ENCODE measurements at places on chromosomes 12 and 14.
A peak's percentile ranks its signal among the peaks of the same experiment; 100 is the strongest.

GRCh38 chr14:71143381-71144290 lies 236.4 kb downstream of the PCNX1 start:
- peak; percentile 68 for DNase-seq

DNA sequence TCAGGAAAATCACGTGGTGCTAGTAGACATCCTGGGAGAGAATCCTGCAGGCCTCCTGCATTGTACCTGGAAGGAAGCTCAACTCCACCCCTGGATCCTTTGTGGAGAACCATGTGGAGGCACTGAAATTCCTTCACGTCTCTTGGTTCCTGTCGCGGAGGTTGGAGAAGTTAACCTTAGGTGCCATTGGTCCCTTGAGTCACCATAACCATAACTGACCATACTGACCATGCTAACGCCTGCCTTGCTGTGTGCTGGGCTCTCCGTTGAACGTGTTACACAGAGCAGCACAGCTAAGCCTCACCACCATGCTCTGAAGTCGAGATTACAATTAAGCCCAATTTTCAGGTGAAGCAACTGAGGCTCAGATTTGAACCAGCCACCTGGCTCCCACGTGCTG lies 18.6 kb downstream of the C14orf132 start:
- DNase-seq, result no peak

- DNase-seq, result peak; percentile 8
Measured at GRCh38 chr14:97218691-97219430, 421.7 kb downstream of the VRK1 start.

GRCh38 chr12:67477681-67478265 lies 170.8 kb upstream of the DYRK2 start:
- no peak for DNase-seq

DNA sequence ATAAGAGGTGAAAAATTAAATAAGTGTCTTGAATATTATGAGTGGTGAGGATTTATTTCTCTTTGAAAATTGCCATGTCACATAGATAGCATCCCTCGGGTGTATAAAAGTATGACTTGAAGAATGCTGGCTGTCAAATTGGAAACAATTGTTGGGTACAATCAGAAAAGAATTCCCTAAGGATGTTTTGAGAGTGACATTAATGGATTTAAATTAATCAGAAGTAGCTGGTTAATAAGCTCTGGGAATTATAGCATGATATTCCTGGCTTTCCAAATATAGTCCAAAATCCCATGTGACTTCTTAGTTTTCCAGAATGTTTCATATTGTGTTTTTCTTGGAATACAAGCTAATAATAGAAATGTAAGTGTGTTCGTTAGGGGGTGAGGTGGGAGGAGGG lies 196.5 kb downstream of the ANO4 start:
- DNase-seq, result no peak

- DNase-seq, result no peak
Measured at GRCh38 chr14:33675415-33676130, 275.3 kb downstream of the EGLN3 start.

GRCh38 chr12:25997201-25997963 lies 38.9 kb downstream of the RASSF8 start:
- no peak for DNase-seq

- no peak for DNase-seq
Measured at GRCh38 chr12:23533265-23533664, 416.2 kb downstream of the SOX5 start.

- no peak for DNase-seq
Measured at GRCh38 chr14:36520601-36521525, 831 bp upstream of the NKX2-1 start.

GRCh38 chr14:58963873-58964597 lies 224.4 kb upstream of the DAAM1 start:
- DNase-seq, result no peak

- DNase-seq, result peak; percentile 51
Measured at GRCh38 chr12:49092086-49092815, 2.4 kb downstream of the DHH start.

- DNase-seq, result no peak
Measured at GRCh38 chr12:100229036-100229635, 28.5 kb downstream of the ACTR6 start.

- DNase-seq, result no peak
Measured at GRCh38 chr12:126506426-126507182, 1441.4 kb downstream of the AACS start.

DNA sequence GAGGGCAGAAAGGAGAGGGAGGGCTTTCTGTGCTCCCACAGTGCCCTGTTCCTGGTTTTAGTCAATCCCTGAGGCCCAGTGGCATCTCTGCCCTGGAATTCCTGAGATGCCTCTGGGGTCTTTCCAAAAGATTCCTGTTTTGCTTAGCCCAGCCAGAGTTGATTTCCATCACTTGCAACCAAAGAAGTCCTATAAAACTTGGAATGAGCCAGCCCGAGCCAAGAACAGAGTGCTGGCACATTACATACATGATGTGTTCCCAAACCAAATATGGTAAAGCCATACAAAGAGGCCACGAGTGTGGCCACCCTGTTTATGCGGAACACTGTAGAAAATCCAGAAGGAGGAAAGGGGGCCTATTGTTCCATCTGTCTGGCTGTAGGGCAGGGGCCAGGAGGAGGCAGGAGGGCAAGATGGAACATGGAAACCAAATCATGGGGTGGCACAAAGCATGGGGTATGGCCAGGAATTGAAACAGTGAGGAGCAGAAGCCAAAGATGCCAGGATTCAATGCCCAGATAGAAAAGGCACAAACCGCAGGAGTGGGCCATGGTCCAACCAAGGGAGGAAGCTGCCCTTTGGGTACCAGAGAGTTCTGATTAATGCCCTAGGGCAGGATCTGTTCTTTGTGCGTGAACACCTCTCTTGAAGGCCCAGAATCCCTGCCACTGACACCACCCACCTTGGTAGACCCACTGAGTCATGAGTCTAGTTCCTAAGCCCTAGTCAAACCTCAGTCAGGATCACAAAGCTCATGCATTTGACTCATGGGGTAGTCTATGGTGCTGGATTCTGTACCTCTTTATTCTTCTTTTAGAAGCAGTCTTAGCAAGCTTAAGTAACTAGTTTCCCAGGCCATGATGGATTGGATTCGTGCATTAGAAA lies 75.2 kb downstream of the LRRC74A start:
- no peak for DNase-seq

DNA sequence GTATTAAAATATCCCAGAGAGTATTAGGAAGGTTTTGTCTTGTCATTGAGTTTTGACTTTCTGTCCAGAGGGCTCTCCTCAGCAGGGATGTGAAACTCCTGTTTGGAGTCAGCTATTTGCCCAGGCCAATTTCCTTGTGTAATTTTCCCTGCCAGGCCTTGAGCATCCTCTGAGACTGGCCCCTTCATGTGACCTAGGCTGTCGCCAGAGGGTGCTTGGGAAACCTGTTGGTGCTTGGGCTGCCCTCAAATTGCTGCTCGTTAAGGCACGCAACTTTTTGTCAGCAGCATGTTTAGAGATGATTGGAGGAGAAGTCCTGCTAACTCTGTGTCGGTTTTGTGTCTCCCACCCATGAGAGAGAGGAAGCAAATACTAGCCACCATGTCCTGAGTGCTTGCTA lies 39.1 kb downstream of the IQSEC3 start:
- DNase-seq, result no peak

DNA sequence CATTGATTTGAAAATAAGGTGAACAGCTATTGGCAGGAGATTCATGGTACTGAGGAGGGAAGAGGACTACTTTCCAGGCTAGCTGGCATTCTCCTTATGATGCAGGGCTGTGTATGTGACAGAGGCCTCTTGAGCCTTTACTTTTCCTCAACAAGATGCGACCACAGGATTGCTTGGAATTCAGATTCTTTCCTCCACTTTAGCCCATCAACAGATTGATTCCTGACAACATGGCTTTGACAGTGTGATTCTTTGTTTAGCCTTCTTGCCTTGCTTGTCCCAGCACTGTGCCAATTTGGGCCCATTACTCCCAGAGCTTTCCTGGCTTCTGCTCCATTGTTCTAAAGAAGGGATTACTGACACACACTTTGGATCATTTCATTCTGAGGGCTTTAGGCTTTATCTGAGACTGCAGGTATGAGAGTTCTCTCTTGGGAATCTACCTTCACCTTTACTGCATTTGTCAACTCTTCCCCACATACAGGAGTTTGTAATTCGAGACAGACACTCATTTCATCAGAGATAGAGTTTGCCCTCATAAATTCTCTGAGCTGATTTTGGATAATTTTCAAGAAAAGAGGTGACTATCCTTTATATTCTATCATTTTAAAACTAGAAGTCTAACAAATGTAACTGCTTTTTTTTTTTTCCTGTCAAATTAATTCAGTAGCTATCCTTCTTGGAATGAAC lies 206.4 kb upstream of the GZMB start:
- DNase-seq, result no peak

GRCh38 chr14:98754343-98755020 lies 517.5 kb downstream of the BCL11B start:
- DNase-seq, result no peak

GRCh38 chr12:14911131-14911530 lies 25.5 kb upstream of the MGP start:
- no peak for DNase-seq

DNA sequence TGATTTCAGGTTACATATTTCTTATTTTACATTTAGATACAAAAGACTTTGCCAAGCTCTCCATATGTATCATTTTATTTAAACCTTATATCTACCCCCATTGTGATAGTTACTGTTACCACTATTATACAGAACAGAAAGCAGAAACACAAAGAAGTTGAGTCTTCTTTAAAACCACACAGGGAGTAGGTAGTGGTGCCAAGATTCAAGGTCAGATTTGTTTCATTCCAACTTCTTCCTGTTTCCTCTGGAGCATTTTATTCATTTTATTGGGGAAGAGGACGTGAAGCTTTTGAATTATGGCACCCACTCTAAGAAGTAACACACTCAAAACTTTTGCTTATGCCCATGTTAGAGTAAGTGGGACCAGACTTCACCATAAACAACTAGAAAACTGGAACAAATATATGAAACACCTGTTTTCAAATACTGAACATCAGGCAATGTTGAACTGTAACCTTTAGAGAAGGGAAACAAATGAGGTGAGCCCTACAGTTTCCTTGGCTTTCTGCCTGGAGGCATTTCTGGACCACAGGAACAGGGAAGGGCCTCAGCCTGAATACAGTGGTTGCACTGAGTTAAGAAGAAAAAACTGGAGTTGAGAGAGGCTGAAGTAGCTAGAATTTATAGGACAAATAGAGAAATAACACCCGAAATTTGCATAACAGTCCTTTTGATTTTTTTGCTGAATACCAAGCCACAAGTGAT lies 160.4 kb upstream of the SSTR1 start:
- no peak for DNase-seq

GRCh38 chr12:124675881-124676713 lies 108.7 kb upstream of the NCOR2 start:
- no peak for DNase-seq

DNA sequence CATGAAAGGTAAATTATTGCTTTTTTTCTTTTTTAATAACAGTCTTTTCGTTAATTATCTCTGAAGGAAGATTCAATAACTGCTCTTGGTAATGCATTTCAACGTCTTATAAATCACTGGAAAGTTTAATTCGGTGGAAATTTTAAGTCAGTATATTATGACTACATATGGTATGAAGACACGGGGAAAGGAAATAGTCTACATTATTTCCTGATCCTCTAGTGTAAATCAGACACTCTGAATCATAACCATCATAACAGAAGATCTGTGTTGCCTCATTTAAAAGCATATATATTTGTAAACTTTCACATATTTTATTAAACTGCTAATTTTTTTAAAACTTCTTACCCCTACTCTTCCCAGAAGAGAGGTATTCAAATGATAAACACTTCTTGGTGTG lies 53.7 kb downstream of the EFCAB11 start:
- DNase-seq, result no peak

DNA sequence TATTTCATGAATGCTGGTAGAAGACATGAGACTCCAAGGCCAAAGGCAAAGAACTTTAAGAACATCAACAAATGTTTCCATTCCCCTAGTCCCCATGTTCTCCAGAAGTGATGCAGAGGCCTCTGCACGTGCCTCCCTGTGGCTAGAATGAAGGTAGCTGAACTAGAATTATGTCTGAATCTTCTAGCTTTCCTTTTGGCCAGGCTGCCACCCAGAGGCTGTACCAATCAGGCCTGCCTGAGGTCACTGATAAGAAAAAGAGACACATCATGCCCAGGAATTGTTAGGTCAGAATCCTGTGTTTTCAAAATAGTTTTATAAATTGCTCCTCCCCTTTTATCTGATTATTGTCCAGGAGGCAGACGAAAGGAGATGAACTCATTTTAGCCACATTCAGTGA lies 188.0 kb upstream of the SLC16A7 start:
- no peak for DNase-seq

DNA sequence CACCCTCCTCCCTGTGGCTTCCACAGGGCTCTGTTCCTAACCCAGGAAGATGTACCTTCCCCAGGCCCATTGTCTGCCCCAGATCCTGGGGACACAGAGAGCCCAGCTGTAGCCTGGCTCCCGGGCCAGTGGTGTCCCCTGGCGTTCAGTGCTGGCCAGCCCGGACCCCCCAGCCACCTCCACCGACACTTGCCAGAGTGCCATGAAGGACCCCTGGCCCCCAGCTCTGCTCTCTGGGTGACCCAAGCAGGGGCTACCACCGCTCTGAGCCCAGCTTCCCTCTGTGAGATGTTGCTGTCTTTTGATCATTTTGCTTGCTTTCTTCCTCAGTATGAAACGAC lies 6.2 kb downstream of the INF2 start:
- DNase-seq, result no peak

DNA sequence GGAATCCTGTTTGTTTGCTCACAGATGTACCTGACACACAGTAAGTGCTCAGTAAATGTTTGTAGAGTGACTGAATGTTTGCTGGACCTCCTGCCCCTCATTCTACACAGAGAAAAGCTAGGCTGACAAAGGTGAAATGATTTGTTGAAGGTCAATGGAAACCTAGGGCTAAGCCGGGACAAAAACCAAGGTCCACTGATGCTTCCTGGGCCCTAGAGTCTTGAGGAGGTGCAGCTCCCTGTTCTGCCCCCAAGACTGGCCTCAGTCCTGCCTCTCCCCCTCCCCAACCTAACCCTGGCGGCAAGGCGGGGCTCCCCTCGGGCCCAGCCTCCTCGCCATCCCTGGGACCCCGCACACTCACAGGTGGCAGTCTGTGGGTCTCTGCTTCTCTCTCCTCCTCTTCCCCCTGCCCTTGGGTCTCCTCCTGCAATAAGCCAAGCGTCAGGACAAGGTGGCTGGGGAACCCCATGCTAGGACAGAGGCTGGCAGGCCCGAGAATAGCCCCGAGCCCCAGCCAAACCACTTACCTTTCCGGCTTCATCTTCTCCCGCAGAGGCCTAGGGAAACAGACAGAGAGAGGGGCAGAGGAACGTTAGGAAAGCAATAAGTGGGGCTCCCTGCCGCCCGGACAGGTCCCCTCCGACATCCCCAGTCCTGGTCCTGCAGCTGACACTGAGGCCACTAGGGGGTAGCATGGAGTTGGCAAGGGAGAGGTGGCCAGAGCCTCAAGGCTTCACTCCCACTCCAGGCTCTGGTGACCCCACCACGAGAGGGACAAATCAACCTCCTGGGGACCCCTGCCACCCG lies 9.3 kb downstream of the PGF start:
- DNase-seq, result peak; percentile 65

GRCh38 chr12:75489613-75490210 lies 9.2 kb downstream of the GLIPR1 start:
- DNase-seq, result peak; percentile 41

GRCh38 chr12:85683051-85683450 lies 153.2 kb downstream of the RASSF9 start:
- DNase-seq, result no peak

Measured in CD4-positive, alpha-beta memory T cell (primary cell).